ENCODE measurements at places on chromosomes 6 and 20.

- DNase-seq: no peak
Measured at GRCh38 chr20:48480216-48480772, 347.5 kb downstream of the PREX1 start.

DNA sequence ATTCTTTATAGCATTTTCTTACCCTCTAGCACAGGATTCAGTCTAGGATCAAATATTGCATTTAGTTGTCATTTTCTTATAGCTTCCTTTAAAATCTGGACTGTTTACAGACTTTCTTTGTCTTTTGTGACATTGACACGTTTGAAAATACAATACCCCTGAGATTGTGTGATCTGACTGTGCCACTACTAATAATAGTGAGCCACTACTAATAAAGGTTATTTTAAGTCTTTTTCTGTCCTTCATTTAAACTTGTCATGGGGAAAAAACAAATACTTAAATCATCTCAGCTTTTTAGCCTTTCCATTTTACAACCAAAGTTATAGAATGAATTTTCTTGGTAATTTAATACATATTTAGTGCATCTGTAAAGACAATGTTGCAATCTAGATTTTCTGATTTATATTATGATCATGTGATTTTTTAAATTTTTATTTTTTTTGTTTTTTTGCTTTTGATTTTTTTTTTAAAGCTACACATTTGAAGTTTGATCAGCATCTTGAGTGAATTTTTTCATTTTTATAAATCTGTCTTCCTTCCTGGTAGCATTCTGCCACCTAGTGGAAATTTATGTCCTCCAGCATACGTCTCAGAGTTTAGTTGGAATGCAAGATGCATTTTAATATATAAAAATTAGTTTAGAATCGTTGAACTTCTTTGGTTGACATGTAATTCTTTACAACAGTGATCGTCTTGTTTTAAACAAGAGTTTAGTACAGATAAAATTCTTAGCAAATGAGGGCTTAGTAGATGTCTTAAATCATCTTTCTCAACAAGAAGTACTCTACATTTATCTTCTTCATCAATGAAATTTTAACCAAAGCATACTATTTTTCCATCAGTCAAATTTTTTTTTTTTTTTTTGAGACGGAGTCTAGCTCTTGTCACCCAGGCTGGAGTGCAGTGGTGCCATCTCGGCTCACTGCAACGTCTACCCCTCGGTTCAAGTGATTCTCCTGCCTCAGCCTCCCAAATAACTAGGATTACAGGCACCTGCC lies 119.4 kb downstream of the NCOA3 start:
- DNase-seq: peak; percentile 76

DNA sequence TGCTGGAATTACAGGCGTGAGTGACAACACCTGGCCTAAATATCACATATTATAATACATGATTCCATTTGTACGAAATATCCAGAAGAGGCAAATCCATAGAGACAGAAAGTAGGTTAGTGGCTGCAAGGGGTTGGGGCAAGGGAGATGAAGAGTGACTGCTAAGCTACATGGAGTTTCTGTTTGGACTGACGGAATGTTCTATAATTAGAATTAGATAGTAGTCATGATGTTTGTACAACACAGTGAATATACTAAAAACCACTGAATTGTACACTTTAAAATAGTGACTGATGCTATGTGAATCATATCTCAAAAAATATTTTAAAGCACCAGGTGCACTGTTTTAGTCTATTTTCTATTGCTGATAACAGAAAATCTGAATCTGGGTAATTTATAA lies 3.7 kb upstream of the HEBP2 start:
- DNase-seq: no peak

- no peak for DNase-seq
Measured at GRCh38 chr20:53723045-53723444, 129.4 kb upstream of the ZNF217 start.

All from iris pigment epithelial cell (primary cell).